ENCODE measurements at places on chromosomes 13 and 19. TPM values are rescaled to one million over a fixed set of nuclear protein-coding genes. Genes with fewer than 3 reads are reported as not detected.

- peaks cover 7% of the 10 kb centered on the region for H3K4me1 ChIP-seq
- H3K4me3 ChIP-seq = no peak overlapping the region
- no peaks in the 10 kb centered on the region for H3K36me3 ChIP-seq
Measured at GRCh38 chr13:110824702-110825300, 90.1 kb downstream of the ANKRD10 start.

OVOL3 gene
- total RNA-seq = not detected

GRCh38 chr19:15161028-15161984 is 39.5 kb downstream of the NOTCH3 start:
- no peak overlapping the region for H3K27ac ChIP-seq
- H3K4me1 ChIP-seq = no peaks in the 10 kb centered on the region
- H3K27me3 ChIP-seq = no peaks in the 10 kb centered on the region
- H3K4me3 ChIP-seq = no peak overlapping the region

GRCh38 chr19:1324806-1325567 is 39.3 kb downstream of the EFNA2 start:
- no peaks in the 10 kb centered on the region for H3K4me1 ChIP-seq
- H3K27ac ChIP-seq = no peak overlapping the region
- no peak overlapping the region for H3K4me3 ChIP-seq
- peak; percentile 27 for DNase-seq
- no peaks in the 10 kb centered on the region for H3K36me3 ChIP-seq
- peaks cover 30% of the 10 kb centered on the region for H3K27me3 ChIP-seq

DNA sequence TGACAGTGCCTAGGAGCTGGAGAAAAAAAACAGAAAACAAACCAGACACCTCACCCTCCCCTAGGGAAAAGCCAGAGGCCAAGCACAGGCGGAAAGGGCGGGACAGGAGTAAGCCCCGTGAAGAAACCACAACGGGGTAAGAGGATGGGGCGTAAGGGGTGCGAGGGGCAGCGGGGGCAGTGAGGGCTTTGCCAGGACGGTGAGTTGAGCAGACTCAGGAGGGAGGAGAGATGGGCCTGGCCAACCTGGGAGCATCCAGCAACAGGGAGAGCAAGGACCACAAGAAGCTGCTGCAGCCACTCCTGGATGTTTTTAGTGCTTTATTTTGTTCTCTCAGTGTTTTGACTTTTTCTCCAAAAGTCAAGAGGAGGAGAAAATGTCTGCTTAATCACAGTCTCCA is 114.1 kb upstream of the SOX1 start:
- H3K27ac ChIP-seq = no peak overlapping the region
- H3K4me3 ChIP-seq = no peak overlapping the region
- no peaks in the 10 kb centered on the region for H3K4me1 ChIP-seq
- no peak for DNase-seq
- no peaks in the 10 kb centered on the region for H3K27me3 ChIP-seq
- no peaks in the 10 kb centered on the region for H3K36me3 ChIP-seq

MEX3D gene
- total RNA-seq = 12.2 TPM

- H3K4me3 ChIP-seq = no peak overlapping the region
- H3K27ac ChIP-seq = no peak overlapping the region
- no peaks in the 10 kb centered on the region for H3K27me3 ChIP-seq
- peaks cover 17% of the 10 kb centered on the region for H3K36me3 ChIP-seq
- H3K4me1 ChIP-seq = peaks cover 19% of the 10 kb centered on the region
Measured at GRCh38 chr19:2176337-2176994, 12.7 kb downstream of the DOT1L start.

- H3K4me3 ChIP-seq = no peak overlapping the region
- no peak for DNase-seq
Measured at GRCh38 chr13:112103961-112104880, 37.3 kb downstream of the SOX1 start.

- H3K27ac ChIP-seq = no peak overlapping the region
- no peak overlapping the region for H3K4me3 ChIP-seq
- no peak for DNase-seq
- H3K27me3 ChIP-seq = peaks cover 8% of the 10 kb centered on the region
- H3K4me1 ChIP-seq = no peaks in the 10 kb centered on the region
Measured at GRCh38 chr13:26446751-26447150, 110.7 kb upstream of the WASF3 start.

KIR2DL1 gene
- not detected for total RNA-seq

RHPN2 gene
- 2.5 TPM for total RNA-seq

DNA sequence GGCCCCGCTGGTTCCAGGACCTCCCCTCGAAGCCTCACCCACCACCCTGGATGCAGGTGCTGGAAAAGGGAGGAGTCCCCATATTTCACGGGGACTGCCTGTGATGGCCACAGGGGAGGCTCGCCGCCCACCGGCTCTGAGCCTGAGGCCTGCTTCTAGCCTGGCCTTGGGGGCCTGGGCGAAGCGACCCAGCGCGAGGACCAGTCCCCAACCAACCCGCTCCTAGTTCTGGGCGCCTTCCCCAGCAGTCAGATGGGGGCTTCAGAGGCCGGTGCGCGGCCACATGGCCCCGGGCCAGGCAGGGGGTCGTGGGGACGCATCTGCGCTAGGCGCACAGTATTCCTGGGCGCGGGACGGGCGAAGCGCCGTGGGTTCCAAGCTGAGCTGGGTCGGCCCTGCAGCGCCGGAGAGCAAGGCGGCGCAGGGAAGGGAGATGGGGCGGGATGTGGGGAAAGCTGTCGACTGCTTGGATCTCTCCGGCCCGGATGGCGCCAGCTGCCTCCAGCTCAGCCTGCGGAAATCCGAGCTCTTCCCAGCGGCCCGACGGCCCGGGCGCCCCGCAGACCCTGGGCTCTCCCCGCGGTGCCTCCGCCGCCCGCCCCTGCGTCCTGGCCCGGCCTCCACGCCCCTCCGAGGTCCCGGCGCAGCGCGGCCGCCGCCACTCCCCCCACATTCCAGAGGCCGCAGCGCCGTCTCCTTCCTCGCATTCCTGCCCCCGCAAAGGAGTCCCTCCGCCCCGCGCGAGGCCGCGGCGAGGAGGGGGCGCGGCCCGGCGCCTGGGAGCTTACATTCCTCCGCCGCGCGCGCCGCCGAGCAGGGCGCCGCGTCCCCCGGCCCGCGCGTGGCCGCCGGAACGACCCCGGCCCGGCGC is at the start of gene WTIP:
Gene WTIP (plus strand): TSS at position 788 of the 871 bp plus-strand sequence. CDS start 217 bp downstream, outside the sequence.
- H3K36me3 ChIP-seq = no peaks in the 10 kb centered on the region
- no peaks in the 10 kb centered on the region for H3K4me1 ChIP-seq
- DNase-seq = no peak

RPL36 gene
- total RNA-seq = 951 TPM

DNA sequence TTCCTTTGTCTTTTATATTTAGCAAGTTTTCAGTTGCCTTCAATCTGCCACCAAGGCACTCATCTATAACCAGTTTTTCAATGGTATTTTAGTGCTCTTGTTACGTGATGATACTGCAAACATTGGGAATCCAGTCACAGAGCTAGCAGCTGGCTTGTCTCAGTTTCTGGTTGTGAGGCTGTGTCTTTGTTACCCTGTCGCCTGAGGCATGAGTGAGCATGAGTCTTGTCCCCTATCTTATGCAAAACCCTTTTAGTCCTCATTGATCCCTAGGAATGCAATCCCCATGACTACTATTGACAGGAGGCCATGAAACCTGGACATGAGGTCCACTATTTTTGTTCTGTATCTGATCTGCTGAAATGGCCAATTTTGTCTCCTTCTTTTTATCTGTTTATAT is 391.0 kb downstream of the LMO7 start:
- no peaks in the 10 kb centered on the region for H3K4me1 ChIP-seq
- H3K27me3 ChIP-seq = peaks cover 5% of the 10 kb centered on the region
- H3K36me3 ChIP-seq = no peaks in the 10 kb centered on the region
- no peak overlapping the region for H3K27ac ChIP-seq
- no peak for DNase-seq

RASAL3 gene
- 107 TPM for total RNA-seq

- no peaks in the 10 kb centered on the region for H3K4me1 ChIP-seq
- DNase-seq = no peak
- no peaks in the 10 kb centered on the region for H3K36me3 ChIP-seq
- no peaks in the 10 kb centered on the region for H3K27me3 ChIP-seq
- H3K27ac ChIP-seq = no peak overlapping the region
- H3K4me3 ChIP-seq = no peak overlapping the region
Measured at GRCh38 chr13:71149498-71150363, 717.3 kb downstream of the DACH1 start.

Data from activated CD8-positive, alpha-beta T cell treated with anti-CD3 and anti-CD28 coated beads, Interleukin-2, amount 10 ng/mL, durations not matched to agents 7 days and 5 days (primary cell).